ENCODE measurements at places on chromosomes 1 and 21.

GRCh38 chr1:66413838-66414175 lies 120.1 kb upstream of the SGIP1 start:
- DNase-seq = no peak

- DNase-seq = no peak
These were observed 53.9 kb upstream of the CACNA1E start for GRCh38 chr1:181429462-181429861.

GRCh38 chr1:173175514-173176145 lies 31.5 kb downstream of the TNFSF4 start:
- no peak for DNase-seq

DNA sequence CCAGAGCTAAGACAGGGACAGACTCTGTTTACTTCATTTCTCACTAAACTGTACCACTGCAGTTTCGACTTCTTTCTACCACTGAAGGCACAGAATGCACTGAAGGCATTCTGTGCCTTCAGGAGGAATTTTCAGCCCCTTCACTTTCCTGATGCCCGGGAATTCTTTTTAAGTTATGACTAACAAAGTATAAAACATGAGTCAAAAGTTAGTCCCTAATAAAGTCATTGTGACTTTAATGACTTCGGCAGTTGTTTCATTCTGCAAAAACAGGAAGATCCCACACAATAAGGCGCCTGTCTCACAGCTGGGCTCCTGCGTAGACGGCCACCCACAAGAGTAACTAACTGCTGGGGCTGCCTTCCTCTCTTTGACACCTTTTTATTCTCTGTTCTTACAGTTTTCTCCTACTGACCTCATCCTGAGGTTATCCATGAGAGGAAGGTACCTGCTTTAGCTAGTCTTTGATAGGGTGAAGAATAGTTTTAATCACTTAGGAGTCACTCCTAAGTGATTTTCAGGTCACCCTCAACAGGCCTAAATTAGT lies 183.9 kb upstream of the SGIP1 start:
- DNase-seq = no peak

DNA sequence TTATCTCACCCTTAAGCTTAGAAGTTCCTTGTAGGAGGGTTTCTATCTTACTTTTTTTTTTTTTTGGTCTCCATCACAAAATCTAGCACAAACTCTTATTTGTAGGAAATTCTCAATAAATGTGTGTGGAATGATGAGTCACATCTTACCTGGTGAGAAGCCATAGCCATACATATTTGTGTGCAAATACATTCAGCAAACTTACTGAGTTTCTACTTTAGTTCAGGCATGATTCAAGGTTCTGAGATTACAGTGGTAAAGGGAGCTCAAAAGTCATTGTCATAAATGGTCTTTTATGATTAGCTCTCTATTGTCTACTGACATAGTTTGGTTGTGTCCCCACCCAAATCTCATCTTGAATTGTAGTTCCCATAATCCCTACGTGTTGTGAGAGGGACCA lies 193.1 kb upstream of the UBE2U start:
- no peak for DNase-seq

DNA sequence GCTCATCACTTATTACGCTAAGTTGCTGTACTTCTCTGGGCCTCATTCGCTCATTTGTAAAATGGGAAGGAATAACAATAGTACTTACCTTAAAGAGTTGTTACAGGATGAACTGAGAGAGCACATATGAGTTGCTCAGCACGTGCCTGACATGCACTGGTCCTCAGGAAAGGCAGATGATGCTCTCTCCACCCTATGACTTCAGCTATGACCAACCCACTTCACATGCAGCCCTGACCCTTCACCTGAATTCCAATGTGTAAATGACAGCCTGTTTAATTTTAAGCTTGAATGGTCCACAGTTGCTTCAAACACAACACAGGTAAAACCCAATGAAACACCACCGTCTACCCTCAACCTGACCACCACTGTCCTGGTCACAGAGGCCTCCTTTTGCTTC lies 32.9 kb downstream of the GADD45A start:
- DNase-seq = no peak

- no peak for DNase-seq
These were observed 223.9 kb downstream of the ST6GALNAC3 start for GRCh38 chr1:76298399-76298798.

DNA sequence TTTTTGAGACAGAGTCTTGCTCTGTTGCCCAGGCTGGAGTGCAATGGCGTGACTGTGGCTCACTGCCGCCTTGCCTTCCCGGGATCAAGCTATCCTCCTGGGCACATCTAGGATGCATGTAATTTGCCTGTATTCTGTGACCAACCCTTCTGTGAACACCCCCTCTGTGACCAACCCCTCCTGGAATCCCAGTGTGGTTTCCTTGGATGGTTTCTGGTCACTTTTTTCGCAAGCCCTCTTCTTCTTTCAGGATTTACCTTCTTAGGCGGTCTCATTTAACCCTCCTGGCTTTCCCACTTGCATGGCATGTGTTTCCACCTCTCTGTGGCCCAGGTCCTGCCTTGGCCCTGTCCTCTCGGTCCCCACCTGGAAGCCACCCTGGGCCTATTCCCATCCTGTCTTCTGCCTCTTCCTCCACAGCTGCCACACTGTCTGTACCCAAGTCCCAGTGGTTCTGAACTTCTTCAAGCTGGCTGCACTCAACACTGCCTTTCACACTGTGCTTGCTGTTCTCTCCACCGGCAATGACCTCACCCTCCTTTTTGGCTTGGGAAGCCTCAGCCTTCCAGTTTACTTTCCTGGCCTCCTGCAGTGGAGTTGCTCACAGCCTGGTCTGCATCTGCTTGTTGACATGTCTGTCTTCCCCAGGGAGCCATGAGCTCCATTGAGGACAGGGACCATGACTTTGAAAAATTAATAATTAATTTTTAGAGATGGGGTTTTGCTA lies 57.0 kb downstream of the DISC1 start:
- peak; percentile 83 for DNase-seq

- DNase-seq = no peak
These were observed 68.4 kb downstream of the EPHB2 start for GRCh38 chr1:22778862-22779520.

DNA sequence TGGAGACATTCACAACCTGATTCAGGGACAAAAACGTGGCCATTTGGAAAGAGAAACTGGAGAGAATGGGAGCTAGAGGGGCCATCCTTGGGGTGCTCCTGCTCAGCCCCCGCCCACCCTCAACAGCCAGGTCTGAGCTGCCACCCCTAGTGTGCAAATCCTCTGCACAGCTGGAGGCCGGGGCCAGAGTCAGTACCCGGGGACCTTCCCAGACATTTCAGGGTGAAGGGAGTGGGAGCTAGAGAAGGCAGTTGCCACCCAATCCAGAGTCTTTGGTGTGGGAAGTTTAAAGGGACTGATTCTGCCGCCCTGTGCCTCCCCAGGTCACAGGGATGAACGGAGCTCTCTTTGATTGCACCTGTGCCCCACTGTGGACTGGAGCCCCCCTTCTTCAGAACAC lies 397.4 kb downstream of the MATN1 start:
- no peak for DNase-seq

GRCh38 chr1:119675349-119676345 lies 27.6 kb upstream of the ZNF697 start:
- peak; percentile 69 for DNase-seq

DNA sequence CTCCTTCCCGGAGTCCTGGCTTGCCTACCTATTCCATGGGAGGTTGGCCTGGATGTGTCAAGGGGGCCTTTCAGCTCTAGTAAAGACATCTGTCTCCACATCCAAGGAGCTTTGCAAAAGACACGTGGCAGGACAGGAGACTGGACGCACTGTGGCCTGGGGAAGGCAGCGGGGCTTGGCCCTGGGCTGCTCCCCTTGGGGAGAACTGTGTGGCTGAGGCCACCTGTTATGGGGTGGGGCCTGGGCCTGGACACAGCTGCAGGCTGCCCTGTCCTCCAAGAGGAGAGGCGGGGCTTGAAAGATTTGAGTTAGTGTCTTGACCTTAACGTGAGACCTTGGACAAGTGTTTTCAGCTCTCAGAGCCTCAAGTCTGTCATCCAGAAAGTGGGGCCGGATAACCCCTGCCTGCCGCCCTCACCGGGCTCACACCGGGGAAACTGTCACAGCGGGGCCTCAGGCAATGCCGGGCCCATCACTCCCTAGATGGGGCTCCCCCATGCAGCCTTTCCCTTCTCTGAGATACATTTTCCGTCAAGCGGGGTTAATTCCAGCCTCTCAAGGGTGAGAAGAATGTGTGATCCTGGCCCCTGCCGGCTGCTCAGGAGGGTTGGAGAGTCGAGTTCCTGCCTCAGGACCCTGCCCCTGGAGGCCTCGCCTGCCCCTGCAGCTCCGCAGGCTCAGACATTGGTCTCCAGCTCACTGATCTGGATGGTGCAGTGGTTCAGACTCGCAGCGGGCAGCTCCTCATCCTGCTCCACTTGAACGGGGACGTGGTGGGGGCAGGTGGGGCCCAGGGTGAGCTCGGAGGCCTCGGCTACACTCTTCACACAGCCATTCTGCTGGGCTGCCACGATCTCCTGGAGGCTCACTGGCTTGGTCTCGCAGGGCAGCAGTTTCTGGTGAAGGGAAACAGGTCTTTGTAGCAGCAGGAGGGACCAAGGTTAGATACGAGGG lies 25.6 kb downstream of the PODN start:
- no peak for DNase-seq

DNA sequence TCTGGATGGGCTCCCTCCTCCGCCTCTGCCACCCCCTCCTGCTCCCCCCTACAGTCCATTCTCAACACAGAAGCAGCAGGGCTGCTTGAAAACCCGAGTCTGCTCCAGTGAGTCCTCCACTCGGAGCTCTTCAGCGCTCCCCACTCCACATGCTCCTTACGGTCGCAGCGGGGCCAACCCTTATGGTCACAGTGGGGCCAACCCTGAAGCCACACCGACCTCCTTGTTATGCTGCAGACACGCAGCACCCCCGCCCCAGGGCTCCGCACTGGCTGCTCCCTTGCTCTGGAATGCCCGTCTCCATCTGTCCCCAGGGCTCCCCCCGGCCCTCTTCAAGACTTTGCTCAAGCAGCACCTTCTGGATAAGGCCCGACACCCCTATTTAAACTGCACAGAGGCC lies 22.6 kb downstream of the GPR157 start:
- DNase-seq = no peak

DNA sequence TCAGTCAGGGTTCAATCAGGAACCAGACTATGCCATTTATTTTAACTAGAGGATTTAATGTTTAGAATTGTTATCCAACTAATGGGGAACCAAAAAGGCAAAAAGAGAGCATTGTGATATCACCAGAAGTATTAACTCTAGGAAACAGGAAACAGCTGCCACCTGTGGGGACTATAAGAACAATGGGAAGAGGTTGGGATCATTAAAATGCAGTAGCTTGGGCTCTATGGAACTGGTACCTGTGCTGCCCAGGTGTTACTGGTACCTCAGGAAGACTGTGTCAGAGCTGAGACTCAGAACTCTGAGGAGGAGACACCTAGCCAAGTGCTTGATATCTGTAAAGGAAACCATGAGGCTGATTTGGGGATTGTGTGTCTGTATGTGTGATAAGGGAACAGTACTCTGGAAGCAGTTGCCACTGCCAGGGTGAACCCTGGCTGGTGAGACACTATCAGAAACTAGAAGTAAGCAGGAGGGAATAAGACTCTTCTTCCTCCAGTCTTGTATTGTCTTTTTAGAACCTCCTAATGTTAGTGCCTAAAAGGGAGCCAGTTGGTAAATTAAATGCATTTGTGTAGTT lies 49.4 kb downstream of the MAN1A2 start:
- peak; percentile 8 for DNase-seq

DNA sequence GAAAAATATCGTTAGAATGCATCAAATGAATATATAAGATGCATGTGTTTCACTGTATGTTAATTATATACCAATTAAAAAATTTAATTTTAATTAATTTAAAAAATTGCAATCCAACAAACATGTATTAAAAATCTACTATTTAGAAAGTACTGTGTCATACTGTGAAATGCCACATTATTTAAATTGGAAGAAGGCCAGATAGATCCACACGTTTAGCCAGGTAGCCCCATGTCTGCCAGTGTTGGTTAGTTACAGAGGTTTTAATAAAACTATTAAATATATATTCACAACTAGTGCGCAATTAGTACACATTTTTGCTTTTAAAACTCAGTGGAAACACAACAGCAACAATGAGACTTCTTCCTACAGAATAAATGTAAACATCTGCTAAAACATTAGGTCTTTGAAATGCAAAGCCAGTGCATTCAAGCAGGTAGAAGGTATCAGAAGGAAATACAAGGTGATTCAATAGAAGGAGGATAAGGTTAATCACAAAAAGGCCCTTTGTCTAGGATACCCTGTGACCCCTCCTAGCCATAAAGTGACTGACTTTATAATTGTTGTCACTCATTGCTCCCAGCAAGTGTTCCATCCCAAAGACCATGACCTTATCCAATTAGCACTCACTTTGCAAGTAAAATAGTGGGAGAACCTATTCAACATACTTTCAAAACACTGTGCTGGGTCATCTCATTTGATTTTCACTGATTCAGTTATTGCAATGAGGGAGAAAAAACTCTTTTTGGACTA lies 211.5 kb downstream of the TTLL7 start:
- DNase-seq = no peak

DNA sequence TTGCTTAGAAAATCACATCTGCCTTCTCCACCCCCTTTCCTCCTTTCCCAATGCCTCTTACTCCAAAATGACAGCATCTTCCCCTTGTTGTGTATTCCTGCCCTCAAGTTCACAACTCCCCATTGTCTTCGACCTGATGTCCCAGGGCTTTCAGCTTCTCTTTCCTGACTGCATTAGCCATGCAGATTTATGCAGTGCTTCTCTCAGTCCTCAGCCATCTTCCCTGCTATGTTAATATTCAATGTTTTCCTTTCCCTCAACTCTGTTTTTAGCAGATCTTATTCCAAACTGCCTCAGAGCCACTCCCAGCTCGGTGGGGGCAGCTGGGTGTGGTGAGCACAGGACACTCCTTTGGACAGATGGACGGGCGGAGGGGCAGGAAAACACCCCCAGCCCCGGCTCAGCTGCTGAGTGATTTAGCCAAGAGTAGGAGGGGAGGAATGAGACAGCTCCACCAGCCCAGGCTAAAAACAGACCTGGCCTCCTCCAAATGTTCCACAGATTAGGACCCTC lies 71.0 kb downstream of the CD2 start:
- DNase-seq = peak; percentile 60

- DNase-seq = no peak
These were observed 36.8 kb upstream of the RALGPS2 start for GRCh38 chr1:178688244-178688643.

DNA sequence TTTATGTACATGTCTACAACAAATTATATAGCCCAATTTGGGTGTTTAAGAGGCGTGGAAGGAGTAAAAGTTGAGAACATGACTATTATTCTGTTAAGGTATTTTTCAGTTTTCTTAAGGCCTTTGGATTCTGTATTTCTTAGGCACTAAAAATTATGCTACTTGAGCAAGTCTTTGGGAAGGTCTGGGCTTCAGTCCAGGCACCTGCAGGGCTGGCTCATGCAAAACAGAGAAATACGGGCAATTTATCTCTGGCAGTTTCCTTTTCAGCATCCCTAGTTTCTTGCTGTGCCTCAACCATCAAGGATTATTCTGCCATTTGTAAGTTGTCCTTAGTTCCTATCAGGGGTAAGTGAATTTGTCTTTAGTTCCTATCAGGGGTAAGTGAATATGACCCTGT lies 358.8 kb upstream of the B3GALT2 start:
- DNase-seq = no peak

GRCh38 chr21:31298618-31299269 lies 45.3 kb downstream of the TIAM1 start:
- no peak for DNase-seq
